Naive B cell (primary cell): ENCODE measurements at places on chromosomes 11 and 22.

DNA sequence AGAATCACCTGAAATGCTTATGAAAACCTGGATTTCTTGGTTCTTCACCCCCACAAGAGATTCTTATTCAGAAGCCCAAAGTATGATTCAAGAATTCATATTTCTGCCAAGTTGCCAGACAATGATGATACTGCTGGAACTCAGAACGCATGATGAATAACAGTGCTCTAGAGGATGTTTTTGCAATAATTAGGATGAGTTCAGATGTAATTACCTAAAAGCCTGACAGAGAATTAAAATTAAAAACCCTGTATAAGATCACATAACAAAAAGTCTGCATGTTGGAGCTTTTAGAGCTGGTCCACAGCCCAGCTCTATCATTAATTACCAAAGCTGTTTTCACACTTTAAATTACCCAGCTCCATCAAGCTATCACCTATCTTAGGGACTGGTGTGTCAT, 211.8 kb downstream of the LUZP2 start:
- DNase-seq, result no peak

- no peak for DNase-seq
Observed at GRCh38 chr11:61580271-61580888, 496 bp downstream of the SYT7 start.

DNA sequence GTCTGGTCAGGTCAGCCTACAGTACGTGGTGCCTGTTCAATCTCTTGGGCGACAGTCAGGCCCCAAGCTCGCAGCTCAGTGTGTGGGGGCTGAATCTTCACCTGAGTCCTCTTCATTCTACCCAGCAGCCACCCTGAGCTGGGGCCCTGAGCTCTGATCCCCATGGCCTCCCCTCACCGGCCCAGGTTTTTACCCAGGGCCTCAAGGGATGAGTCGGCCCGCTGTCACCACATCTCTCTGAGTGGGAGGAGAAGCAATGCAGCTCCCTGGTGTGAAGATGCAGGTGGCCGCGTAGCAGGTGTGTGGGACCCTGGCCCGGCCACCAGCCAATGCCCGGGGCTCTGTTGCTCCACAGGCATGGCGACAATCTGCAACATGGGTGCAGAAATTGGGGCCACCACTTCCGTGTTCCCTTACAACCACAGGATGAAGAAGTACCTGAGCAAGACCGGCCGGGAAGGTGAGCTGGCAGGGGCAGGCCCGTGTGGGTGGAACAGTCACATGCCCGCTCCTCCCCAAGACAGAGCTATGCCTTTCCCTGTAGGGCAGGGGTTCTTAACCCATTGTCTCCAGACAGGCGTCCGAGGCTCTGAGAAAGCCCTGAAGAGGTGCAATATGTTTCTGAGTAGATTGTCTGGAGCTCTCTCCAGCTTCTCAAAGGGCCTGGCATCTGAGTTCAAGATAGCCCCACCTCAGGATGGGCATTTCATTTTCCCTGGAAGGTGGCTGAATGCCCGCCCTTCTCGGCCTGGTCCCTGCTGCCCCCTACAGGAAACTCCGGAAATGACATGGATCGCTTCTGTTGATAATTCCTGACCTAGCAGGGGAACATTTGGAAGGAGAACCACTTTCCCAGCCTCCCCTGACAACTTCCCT, 26.9 kb downstream of the POLR3H start:
- DNase-seq, result peak; percentile 35

DNA sequence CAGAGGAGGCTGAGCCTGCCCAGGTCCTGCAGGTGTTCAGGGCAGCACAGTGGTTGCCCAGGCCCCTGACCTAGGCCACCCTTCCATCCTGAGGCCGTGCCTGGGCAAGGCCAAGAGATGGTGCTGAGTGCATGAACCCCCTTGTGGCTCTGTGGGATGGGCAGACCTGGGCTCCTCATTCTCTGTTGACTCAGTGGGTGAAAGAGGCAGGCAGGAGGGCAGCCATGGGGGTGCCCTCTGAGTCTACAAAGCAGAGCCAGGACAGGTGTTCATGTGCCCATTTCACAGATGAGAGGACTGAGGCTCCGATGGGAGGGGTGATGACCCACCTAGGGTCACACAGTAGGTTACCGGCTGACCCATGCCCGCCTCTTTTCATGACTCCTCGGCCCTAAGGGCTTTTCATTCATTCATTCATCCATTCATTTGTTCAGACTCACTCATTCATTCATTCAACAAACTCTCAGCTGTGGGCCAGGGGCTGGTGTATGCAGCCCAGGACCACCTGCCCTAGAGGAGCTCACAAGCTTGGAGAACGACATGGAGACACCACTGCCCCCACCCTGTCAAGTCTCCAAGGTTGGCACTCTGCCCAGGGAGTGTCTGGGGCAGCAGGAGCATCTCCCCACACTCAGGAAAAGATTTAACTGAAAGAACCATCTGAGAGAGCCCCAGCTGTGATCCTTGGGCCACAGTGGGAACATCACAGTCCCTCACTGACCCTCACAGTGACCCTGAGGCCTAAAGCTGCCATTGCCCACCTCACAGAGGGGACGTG, 40.5 kb downstream of the IGLL5 start:
- no peak for DNase-seq

DNA sequence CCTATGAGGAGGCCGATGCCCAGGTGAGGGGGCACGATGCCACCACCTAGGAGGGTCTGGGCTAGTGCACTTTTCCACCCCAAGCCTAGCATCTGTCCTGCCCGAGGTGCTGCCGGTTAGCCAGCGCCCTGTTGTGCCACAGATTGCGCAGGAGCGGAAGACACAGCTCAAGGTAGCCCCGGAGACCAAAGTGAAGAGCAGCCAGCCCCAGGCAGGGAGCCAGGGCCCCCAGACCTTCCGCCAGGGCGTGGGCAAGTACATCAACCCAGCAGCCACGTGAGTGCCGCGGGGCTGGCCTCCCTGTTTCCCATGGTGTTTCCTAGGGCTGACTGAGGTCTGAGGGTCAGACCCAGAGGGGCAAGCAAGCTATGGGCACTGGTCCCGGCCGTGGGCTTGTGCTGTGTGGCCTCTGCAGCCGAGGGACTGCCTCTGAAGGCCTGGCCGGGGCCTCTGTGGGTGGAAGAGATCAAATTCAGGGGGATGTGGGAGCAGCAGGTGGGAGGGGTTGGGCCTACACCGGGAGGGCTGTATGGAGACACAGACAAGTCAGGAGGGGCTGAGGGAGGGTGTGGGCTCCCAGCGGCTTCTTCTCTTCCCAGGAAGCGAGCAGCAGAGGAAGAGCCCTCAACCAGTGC, 29.1 kb downstream of the PPIL2 start:
- DNase-seq, result no peak
